Activated CD4-positive, alpha-beta T cell treated with anti-CD3 and anti-CD28 coated beads, Interleukin-2, amount 10 ng/mL, durations not matched to agents 7 days and 5 days (primary cell): ENCODE measurements at places on chromosomes 2 and 18.

- no peak for DNase-seq
Observed at GRCh38 chr2:85929096-85930050, 40.6 kb upstream of the ST3GAL5 start.

DNA sequence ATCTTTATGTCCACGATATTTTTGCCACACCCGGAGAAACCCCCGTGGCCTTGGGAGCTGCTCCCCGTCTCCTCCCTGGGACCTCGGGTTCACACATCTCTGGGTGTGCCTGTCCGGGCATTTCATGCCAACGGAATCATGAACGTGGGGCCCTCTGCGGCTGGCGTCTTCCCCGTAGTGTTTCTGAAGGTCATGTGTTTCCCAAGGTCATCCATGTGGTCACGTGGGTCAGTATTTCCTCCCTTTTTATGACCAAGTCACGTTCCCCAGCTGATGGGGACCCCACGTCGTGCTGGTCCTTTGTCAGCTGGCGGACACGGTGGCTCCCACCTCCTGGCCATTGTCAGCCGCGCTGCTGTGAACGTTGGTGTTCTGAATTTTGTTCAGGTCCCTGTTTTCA lies 135.7 kb downstream of the NFATC1 start:
- no peak for DNase-seq

- no peak for DNase-seq
Observed at GRCh38 chr2:210551001-210551400, 5.4 kb upstream of the CPS1 start.

DNA sequence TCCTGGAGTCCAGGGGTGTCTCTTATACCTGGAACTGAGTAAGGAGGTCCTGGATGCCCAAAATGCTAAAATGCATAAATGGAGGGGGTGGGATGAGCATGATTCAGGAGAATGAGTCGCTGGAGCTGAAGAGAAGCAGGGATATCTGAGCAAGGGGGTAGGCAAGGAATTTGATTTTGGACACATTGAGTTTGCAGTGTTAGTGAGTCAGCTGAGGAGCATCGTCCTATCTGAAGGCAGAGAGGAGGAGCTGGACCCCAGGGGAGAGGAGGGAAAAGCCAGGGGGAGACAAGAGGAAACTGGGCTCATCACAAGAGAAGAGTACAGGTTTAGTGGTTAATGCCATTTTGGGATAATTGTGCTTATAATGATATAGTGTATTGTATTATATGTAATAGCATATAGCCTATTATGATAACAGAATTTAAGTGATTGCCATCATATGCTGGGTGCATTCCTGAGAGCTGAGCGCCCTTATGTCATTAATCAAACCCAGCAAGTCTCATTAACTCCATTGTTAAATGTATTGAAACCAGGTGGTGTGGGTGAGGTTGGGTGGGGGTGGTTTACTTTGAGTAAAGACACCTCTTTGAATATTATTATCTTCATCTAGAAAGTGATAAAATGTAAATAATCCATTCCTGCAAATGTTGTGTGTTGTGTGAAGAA lies 12.4 kb downstream of the EHD3 start:
- no peak for DNase-seq

- DNase-seq, result no peak
Observed at GRCh38 chr2:28764909-28765711, 13.5 kb downstream of the PPP1CB start.

DNA sequence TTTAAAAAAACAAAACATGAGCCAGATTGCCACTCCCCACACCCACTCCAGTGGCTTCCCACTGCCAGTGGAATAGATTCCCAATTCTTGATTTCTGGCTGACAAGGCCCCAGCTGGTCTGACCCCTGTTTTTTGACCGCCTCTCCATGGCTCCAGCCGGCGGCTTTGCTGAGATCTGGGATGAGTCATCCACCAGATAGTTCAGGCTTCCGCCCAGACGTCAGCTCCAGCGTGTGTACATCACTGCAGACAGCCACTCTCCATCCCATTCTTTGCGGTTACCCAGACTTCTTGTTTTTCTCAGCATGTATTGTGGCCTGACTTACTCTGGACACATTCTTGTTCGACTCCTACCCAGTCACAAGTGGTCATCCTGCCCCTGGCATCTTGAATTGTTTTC lies 227.9 kb downstream of the GBX2 start:
- DNase-seq, result no peak

GRCh38 chr18:67385455-67385854 lies 131.1 kb downstream of the DSEL start:
- DNase-seq, result no peak

- no peak for DNase-seq
Observed at GRCh38 chr2:7745369-7745768, 828.2 kb downstream of the RNF144A start.

DNA sequence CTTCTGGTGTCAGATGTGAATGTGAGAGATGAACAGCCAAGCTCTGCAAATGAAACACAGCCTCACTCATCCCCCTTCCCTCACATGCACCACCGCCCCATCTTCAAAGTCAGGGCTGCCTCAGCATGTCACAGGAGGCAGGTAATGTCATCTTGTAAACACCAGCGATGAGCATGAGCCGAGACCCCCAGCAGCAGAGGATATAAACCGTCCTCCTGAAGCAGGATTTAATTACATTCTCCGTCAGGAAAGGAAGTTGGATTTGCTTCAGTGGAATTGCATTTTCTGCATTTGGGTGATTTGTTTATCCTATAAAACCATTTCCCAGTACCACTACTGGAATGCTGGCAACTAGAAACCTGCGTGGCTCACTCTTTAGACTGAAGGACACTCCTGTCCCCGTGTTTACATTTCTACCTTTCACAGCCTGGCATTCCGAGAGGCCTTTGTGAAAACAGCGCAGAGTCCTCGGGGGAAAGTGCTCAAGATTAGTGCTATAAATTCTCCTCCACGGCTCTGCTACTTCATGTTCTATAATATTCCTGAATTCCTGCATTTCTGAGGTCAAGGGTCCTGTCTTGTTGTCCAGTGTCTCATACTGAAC lies 619.2 kb downstream of the IRS1 start:
- DNase-seq, result no peak

DNA sequence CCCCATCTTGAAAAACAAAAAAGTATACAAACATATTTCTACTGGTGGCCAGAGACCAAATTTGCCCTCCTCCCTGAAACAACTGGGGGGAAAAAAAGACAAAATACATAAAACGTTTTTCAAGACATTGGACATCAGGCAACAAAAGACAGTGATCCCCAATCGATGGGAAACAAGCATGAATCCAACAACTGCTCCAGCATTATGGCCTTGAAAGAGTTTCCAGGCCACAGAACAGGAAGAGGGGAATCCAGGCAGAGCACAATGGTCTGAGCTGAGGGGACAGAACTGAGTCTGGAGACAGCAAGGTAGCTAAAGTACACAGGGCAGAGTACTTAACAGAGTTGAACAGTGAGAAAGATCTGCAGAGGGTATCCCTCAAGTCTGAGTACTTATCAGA lies 4.4 kb downstream of the CCDC88A start:
- DNase-seq, result no peak

DNA sequence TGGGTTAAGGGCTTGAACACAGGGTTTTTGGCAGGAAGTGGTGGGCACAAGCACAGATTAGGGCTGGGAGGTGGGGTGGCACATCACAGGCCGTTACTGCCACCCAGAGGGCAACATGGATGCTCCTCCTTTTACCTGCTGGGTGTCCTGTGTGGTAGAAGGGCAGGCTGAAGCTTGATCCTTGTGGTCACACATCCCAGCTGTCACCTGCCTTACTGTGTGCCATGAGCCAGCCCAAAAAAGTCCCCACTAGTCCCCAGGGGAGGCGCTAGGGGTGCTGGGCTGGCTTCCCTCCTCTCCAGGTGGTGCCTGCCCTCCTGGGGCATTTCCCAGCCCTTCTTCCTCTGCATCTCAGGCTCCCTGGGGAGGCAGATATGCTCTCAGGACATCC lies 50.5 kb upstream of the ALPP start:
- no peak for DNase-seq

DNA sequence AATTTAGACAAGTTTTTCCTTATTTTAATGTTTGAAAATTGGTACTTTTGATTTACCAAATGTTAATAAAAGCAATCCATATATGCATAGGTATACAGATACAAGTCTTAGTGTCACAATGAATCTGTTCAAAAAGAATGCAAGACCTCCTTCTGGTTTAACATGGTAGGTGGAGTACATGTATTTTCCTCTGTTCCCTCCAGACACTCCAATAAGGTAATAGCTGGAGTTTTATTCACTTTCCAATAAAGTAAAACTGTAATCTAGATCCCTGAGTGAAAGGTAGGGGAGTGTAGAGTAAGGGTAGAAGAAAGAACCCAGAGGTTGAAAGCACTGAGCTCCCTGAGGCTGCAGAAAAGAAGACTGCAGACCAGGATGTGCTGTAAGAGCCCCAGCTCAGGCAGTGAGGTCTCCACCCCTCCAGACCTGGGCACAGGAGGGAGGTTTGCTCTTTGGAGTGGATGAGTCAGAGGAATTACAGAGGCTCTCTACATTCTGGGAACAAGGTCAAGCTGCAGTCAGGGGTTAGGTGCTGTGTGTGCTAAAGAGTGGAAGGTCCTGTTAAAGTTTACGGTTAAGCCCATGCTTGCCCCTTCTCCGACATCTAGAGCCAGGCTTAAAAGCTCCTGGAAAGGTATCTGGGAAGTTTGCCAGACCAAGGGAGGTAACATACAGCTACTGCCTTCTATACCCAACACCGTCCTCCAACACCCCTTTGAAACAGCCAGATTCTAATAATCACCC lies 27.6 kb upstream of the STAT1 start:
- no peak for DNase-seq

- DNase-seq, result no peak
Observed at GRCh38 chr18:9905401-9905922, 8.4 kb upstream of the VAPA start.

DNA sequence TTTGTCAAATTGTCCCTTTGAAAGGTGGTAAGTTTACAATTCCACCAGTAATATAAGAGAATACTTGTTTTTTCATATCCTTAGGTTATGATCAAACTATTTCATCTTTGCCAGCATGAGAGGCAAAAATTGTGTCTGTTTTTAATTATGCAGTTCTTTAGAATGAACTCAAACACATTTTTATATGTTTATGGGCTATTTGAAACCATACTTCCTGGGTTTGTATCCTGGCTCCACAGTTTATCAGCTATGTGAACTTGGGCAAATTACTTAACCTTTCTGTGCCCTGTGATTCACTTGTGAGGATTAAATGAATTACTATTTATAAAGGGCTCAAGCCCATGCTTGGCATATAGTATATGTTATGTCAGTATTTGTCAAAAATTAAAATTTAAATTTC lies 109.4 kb downstream of the TANC1 start:
- DNase-seq, result no peak

DNA sequence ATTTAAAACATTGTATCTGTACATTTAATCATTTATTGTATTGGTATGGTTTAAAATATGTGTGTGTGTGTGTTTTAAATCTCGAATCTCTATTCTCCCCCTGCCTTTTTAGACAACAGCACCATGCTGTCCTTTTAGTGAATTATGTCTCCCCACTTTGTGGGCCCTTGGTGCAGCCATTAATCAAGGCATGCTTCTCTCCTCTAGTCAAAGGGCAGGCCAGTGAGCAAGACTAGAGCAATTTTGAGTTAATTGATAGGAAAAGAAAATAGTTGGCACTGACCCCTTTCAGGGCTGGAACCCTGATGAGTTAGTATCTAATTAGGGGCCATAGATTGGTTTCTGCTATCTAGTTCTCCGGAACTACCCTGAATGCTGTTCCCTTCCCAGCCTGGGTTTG lies 111.0 kb downstream of the MAIP1 start:
- no peak for DNase-seq

- DNase-seq, result no peak
Observed at GRCh38 chr2:175964195-175964594, 37.9 kb downstream of the LNPK start.

DNA sequence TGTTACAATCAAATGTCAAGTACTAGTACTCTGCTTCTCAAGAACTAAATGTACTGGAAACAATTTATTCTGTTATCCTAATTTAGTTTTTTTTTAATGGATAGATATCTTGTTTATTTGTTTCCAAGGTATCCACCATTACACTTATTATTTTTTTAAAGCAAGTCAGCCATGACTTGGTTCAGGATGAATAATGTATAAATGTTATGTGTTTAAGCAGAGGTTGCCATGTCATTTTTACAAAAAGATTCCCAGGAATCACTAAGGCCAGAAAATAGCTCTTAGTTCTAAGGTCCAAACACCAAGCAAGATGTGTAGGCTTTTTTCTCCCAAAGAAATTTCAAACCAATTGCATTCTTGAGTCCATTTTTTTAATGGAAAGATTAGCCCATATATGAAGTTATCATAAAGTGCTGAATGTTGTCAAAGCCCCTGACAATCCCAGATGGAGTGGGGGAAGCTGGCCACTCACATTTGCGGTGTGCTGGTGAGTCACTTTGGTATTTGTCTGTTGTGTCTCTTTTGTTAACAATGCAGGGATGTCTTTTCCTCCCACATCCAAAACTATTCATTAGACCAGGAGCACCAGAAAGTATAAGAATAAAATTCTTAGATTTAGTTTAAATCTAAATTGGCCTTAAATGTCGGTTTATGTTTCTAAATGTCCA lies 158.9 kb downstream of the COL6A3 start:
- DNase-seq, result no peak

DNA sequence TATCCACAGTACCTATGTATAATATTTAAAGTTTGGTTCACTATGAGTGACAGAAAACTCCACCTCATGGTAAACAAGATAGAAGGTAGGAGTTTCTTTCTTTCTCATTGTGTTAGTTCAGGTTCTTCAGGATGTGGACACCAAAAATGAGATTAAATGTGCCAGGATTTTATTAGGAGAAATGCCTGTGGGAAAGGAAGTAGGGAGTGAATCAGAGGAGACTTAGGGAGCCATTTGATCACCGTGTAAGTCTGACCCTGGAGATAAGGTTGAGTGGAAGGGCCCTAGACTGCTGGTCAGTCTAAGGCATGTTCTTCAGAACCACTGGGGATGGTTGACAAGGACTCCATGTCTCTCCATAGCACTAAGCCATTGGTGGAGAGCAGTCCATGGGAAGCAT lies 8.1 kb downstream of the AOX1 start:
- no peak for DNase-seq

DNA sequence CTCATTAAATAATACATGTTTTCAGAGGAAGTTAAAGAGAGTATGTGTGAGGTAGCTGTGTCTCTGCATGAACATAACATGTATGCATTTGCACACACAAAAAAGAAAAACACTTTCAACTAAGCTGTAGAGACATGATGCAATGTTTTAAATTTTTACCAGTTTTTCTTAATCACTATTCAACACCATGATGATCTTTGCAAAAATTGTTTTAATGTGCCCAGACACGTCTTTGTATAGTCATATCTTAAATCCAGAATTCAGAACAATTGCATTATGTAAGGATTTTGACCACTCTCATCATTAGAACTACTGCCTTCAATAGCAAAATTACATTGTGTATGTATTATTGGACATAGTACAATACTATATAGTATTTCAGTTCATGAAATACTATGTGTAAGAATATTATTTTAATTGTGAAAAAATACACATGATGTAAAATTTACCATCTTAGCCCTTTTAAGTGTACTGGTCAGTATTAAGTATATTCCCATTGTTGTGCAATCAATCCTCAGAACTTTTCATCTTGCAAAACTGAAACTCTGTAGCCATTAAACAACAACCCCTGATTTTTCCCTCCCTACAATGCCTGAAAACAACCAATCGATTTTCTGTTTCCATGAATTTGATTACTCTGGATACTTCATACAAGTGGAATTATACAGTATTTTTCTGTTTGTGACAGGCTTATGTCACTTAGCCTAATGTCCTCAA lies 104.5 kb upstream of the ACVR2A start:
- DNase-seq, result no peak
